AG09319 (cell line): ENCODE measurements at places on chromosomes 1 and 21.

- no peak for DNase-seq
Measured at GRCh38 chr1:241654019-241654418, 1.9 kb downstream of the WDR64 start.

DNA sequence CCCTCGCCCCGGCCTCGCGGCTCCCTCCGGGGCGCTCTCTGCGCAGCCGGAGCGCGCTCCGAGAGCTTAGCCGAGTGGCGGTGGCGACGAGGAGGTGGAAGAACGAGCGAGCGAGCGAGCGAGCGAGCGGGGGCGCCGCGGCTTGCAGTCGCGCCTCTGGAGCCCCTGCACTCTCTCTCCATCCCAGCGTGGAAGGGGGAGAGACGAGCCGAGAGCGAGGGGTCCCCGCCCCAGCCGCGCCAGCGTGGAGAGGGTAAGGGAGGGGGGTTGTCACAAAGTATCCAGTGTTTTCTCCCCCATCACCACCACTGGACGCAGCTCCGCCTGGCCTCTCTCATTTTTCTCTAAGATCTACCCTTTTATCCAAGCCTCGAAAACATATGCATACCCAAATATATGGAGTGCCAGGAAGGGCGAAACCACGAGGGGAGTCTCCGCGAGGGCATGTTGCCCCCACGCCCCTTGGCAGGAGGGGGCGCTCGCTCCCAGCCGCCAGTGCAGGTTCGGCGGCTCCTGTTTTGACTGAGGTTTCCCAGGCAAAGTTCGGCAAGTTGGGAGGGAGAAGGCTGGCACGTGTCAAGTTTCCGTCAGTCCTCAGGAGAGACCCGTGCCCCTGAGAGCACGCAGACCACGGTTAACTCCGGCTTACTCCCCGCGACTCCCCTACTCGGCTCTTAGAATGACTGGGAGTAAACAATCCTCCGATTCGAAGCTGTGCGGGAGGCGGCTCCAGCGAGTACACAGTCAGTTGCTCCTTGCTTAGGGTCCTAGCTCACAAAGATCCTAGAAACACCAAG, 569 bp upstream of the DAB1 start:
- peak; percentile 7 for DNase-seq

DNA sequence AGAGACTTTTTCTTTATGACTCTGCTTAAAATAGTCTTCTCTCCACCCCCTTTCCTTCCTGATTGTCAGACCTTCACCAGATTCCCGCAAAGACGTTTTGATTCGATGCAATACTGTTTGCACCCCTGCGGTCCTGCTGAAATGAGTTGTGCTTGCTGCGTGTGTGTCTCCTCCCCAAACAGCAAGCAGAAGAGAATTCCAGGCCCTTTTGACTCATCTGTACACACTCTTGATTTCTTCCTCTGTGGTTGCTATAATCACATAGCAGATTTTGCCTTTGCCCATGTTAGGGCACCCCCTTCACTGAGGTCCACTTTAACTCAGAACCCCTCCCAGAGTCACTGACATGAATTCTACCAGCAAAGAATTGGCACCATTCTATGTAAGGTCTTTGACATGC, 136.5 kb downstream of the ZZZ3 start:
- DNase-seq, result no peak

DNA sequence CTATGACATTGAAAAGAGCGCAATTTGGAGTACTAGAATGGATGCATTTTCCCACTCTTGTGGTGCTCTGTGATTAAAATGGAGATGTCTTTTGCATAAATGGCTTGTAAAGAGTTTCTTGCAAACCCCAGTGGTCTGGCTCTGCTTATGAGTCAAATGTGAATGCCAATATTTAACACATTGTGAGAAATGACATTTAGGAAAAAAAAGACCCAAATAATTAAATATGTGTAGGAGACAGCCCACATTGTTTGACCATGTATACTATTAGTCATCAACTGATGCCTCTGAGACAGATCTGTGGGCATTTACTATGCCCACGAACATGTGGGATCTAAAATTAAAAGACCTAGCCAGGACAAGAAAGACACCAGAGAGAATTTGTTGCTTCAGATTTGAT, 22.2 kb upstream of the RUNX1 start:
- DNase-seq, result no peak

- DNase-seq, result no peak
Measured at GRCh38 chr1:165325460-165326203, 30.9 kb downstream of the LMX1A start.

GRCh38 chr1:228311091-228311490, 95.5 kb downstream of the TRIM11 start:
- DNase-seq, result no peak

DNA sequence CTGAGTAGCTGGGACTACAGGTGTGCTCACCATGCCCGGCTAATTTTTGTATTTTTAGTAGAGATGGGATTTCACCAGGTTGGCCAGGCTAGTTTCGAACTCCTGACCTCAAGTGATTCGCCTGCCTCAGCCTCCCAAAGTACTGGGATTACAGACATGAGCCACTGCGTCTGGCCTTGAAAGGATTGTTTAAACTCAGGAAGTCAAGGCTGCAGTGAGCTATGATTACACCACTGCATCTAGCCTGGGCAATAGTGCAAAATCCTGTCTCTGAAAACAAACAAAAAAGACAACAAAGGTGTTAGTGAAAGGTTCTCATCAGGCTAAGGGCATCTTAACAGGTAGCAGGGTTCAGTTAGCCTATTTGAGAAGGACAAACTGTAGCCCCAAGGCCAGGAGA, 14.2 kb upstream of the ZNF496 start:
- DNase-seq, result no peak
